DMS 273 treated with DMSO at 0.1 percent for 48 hours (cell line): ENCODE measurements at places on chromosomes 5 and 9.

DNA sequence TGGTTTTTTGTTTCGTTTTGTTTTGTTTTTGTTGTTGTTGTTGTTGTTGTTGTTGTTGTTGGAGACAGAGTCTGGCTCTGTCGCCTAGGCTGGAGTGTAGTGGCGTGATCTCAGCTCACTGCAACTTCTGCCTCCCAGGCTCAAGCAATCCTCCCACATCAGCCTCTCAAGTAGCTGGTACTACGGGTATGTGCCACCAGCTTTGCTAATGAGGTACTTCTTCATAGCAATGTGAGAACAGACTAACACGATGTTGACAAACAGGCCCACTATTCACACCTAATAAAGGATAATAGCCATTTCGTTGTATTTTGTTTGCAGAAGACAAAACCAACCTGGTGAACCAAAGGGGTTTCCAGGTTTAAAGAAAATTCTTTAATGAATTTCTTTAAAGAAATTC lies 130.9 kb downstream of the DIRAS2 start:
- no peak for DNase-seq

DNA sequence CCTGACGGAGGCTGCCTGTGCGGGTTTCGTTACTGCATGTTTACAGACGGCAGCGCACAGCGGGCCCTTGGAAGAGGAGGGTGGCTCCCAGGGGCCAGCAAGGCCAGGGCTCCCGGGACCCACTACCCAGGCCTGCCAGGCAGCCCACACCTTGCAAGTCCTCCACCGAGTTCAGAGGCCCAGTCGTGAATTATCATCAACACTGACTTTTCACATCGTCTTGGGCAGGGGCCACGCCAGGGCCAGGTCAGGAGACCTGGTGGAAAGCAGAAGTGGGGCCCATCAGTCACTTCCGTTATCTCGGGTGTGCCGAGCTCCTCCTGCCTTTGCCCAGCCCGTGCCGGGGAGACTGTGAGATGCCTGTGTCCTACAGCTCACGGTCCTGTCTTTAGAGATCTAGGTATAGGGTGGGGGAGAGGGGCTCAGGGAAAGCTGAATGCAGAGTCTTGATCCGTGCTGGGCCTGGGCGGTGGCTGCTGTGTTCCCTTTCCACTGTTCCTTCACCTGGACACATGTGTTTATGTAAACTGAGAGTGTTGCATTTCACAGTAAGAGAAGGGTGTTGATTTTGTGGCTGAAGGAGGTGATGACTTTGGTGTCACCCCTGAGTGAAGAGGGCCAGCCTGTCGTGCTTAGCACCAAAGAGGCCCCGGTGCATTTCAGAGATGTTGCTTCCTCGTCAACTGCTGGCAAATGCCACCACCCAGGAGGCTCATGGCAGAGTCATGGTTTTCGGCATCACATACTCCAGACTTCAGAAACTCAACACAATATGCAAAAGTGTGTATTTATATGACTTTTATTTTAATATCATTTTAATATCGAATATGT lies 175.2 kb downstream of the GAPVD1 start:
- DNase-seq: no peak

GRCh38 chr9:14243514-14244042 lies 70.4 kb downstream of the NFIB start:
- no peak for DNase-seq

DNA sequence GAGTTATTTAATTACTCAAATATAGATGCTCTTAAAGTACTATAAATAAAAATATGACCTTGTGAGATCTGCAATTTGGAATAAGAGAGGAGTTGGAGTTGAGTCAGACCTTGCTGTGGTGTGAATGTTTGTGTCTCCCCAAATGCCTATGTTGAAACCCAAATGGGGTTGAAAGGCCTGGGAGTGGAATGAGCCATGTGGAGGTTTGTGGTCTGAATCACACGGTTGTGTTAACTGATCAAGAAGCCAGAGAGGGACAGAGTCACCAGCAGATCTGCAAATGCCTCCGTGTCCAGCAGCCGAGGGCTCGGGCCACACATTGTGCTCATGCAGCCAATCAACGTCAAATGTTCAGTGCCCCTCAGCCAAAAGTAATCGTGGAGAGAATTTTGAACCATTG lies 404.4 kb downstream of the ICE1 start:
- DNase-seq: no peak

DNA sequence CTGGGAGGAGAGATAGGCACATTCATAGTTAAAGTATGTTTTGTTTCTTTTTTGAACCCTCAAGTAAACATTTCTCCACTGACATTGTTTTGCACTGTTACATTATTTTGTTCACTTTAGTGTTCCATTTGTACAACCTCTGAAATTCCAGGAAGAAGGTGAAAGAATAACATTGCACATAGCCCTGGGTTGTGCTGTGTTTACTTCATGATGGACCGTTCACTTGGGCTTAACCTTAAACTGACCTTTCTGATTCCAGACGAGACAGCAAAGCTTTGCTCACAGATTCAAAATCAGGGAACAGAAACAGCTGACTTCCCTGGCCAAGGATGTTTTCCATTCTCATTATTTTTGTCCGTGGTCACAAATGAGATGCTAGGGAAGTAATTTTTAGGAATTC lies 42.8 kb upstream of the GDNF start:
- no peak for DNase-seq

DNA sequence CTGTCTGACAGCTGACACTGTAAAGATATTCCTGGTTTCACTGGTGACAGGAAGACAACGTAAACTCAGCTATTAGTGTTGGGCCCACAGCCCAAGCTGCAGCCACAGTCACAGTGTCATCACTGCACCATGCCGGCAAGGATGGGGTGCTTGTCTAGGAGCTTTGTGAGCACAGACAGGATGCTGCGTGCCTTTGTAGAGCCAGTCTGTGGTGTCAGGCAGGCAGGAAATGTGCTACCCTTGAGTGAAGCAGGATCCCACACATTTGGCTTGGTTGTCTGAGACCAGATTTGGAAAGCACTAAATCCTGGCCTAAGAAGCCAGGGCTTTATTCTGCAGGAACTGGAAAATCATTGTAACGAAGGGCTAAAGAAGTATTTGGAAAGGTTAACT lies 121.6 kb upstream of the ADAMTS16 start:
- DNase-seq: no peak

DNA sequence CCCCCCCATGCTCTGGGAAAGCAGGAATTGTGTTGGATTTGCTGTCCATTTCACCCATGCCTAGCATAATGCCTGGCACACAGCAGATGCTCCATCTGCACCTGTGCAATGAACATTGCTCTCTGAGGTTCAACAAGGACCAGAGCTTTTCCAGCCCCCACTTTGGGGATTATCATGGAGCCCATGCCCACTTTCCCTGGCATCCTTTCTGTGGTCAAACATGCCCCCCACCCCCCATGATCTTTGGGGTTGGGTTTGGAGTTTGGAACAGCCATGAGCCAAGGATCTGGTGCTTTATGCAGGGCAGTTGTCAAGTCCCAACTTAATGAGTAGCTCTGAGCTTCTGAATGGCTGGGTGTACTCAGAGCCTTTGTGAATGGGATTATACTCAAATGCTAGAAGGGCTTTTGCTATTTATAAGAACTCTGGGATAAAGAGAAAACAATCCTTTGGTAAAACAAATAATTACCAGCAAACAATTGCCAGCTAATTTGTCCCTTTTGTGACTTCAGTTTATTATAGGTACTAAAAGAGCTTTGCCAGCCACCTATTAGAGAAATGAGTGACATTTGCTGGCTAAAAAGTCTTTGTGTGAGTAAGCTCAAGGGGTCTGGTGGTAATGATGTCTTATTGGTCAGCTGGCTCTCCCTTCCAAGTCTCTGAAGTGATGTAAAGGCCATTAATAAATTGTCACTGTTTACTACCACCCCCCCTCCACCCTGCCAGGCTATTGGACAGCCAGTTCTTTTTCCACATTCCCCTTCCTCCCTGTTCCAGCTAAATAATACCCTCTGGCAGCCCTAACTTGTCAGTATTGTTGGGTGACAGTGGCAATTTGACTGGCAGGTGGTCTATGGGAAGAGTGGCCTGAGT lies 182.3 kb downstream of the MACROH2A1 start:
- DNase-seq: no peak

DNA sequence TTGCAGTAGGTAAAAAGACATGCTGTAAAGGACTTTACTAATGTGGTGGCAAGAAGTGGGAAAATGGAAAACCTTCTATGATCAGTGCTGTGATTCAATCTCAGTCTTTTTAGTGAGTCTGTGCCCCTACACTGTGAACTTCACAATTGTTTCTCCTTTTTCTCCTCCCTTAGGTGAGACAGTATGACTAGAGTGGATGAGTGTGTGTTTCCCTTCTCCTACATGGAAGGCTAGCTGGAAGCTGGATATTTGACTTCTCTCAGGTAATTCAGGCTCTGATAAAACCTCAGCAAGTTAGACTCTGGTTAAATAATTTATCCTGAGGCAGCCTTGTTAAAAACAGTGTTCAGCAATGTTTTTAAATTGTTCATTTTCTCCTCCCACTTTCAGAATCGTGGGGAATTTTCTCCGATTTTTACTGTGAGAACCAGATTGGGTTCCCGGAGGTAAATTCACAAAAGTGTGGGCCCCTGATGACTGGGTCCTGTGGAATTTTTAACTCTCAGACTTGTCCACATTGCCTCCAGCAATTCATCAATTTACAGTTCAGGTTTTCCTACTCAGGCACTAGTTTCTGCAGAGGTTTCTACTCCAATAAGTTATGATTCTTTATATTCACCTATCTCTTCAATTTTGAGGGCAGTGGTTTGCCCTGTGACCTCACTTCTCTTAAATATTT lies 149.1 kb upstream of the PIK3R1 start:
- no peak for DNase-seq

DNA sequence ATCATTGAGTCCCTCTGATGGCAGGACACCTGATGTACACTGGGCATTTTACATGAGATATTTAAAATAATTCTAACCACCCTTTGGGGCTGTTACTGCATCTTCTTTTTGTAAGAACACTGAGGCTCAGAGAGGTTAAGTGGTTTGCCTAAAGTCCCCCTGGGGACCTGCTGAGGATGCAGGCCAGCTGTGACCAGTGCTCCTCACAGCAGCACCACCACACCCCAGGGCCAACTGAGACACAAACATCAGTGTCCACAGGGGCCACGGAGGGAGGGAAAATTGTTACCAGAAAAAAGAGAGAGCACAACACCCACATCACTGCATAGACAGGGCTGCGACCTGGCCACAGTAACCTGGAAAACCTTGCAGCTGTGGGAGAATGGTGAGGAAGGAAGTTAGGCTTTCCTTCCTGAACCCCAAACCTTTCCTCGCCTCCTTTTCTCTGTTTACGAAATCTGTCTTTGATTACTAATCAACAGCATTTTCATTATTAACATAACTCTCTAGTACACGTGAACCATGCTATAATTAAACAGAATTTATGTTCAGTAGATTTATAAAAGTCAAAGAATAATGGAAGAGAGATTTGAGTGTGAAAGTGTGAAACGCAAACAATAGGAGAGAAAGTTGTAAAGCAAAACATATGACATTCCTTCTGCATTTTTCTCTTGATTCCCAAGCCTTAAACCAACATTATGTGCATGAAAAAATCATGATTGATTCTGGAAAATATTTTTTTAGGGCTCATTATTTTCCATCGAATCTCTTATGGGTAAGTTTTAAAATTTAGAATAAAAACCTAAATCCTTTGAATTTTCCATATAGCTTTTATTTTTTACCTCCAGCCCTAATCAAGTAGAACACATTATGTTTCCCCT lies 228.1 kb upstream of the DAPK1 start:
- DNase-seq: no peak

DNA sequence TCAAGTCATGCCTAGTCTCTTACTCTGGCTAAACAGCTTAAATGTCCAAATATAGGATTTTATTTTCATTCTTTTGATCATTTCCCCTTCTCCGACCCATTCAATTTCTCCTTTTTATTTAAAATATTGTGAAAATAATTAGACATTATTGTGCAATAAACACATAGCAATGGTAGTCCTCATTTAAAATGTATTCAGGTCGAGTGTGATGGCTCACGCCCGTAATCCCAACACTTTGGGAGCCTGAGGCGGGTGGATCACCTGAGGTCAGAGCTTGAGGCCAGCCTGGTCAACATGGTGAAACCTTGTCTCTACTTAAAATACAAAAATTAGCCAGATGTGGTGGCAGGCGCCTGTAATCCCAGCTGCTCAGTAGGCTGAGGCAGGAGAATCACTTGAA lies 26.7 kb downstream of the ADAMTS6 start:
- no peak for DNase-seq

DNA sequence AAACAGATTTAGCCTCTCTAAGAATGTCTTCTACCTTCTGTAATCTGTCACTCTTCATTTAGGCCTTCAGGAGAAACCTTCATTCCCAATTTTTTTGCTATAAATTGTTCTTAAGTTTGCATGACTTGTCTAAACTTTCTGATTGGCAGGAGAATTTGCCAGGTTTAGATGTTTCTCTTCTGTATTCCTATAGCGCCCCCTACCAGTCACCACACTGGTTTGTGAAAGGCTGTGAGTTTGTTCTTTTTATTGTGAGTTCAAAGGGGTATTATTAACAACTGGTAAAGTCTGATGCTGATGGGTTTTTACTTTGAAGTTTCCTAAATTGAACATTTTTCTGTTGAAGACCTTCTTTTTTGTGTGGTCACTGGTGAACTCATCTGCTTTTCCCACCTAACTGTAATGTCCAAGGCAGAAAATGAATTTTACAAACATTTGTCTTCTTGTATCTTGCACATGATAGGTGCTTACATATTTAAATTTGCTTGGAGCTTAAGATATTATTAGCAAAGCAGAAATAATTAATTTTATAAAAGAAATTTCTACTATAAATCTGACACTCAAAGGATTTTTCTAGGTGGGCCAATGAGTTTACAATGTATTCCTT lies 18.4 kb upstream of the F2RL2 start:
- DNase-seq: no peak

GRCh38 chr5:2917524-2917923 lies 166.0 kb upstream of the IRX2 start:
- DNase-seq: no peak

GRCh38 chr9:115158661-115159481 lies 40.9 kb upstream of the TNC start:
- no peak for DNase-seq

GRCh38 chr9:128117613-128118471 lies 9.7 kb downstream of the PTGES2 start:
- DNase-seq: peak; percentile 39

DNA sequence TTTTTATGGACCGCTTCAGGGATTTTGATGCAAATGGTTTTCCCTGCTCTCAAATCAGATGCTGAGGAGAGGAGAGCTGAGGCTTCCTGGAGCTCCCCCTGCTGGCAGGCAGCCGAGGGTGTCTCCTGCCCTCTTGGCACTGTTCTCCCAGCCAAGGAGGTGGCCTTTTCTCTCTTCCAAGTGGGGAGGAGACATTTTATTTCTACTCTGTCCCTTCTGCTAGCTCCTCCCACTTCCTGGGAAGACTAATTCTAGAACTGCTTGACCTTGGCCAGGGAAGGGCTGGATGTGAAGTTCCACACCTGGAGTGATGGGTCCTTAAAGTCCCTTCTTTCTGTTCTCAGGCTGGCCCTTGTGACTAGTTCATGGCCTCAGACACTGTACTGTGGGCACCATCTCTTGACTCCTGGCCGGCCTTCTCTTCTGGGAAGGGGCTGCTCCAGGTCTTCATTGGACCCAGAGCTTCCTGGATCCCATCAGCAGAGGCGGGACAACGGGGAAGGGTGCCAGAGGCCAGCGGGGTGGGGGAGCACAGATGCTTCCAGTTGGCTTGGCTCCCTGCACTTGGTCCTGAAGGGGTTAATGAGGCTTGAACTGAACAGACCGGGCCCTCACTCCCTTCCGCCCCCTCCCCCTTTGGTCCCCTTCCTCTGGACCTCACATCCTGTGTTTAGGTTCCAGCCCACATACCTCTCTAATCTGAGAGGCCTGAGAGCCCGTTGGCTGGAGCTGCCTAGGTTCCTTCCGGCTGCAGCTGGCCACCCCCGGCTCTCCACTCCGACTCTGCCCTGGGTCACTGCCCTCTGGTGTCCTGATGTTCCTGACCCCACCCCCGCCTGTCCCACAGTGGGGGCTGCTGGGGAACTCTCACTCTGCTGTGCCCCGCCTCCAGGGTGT lies 32.1 kb downstream of the PTPA start:
- DNase-seq: peak; percentile 33
